Naive thymus-derived CD8-positive, alpha-beta T cell (primary cell): ENCODE measurements at places on chromosomes 16 and 17. TPM values are rescaled to one million over a fixed set of nuclear protein-coding genes. Genes with fewer than 3 reads are reported as not detected.

The PERCC1 gene
- 2.3 TPM for total RNA-seq

The ACACA gene
- 11.8 TPM for total RNA-seq

The KCNJ12 gene
- not detected for total RNA-seq

The SPATA22 gene
- 0.36 TPM for total RNA-seq

The CLEC10A gene
- total RNA-seq: 0.93 TPM

The TRAPPC1 gene
- 93.4 TPM for total RNA-seq

The HBZ gene
- total RNA-seq: not detected

The KRT40 gene
- not detected for total RNA-seq

The SLC16A6 gene
- 6.4 TPM for total RNA-seq

The SNX20 gene
- total RNA-seq: 42.8 TPM

The C1QL1 gene
- total RNA-seq: not detected

The SEPTIN1 gene
- total RNA-seq: 222 TPM

The CHST4 gene
- total RNA-seq: not detected

The C1QTNF1 gene
- not detected for total RNA-seq

The PPP1R27 gene
- total RNA-seq: not detected

The NPLOC4 gene
- total RNA-seq: 101 TPM

The TOP2A gene
- total RNA-seq: 0.41 TPM

The CLEC18A gene
- total RNA-seq: 1.2 TPM

The PSMC5 gene
- total RNA-seq: 143 TPM

The TRPV2 gene
- total RNA-seq: 60.9 TPM

The NACA2 gene
- not detected for total RNA-seq

The PLXDC1 gene
- total RNA-seq: 34.4 TPM

The GJC1 gene
- not detected for total RNA-seq

The FOXN1 gene
- not detected for total RNA-seq

The PRR29 gene
- not detected for total RNA-seq

The SOCS7 gene
- total RNA-seq: 21.7 TPM

The PLA2G10 gene
- total RNA-seq: not detected

The TRPV3 gene
- 0.13 TPM for total RNA-seq

The ARHGAP23 gene
- not detected for total RNA-seq

The KRT31 gene
- not detected for total RNA-seq
